ENCODE measurements at places on chromosomes 16 and 17.
A peak's percentile ranks its signal among the peaks of the same experiment; 100 is the strongest.

- no peak for DNase-seq
These were observed 11.6 kb upstream of the NDUFAB1 start for GRCh38 chr16:23607726-23608125.

- no peak for DNase-seq
These were observed 39.9 kb downstream of the WSCD1 start for GRCh38 chr17:6110088-6110487.

GRCh38 chr17:29165800-29166506 is 14.2 kb downstream of the MYO18A start:
- no peak for DNase-seq

DNA sequence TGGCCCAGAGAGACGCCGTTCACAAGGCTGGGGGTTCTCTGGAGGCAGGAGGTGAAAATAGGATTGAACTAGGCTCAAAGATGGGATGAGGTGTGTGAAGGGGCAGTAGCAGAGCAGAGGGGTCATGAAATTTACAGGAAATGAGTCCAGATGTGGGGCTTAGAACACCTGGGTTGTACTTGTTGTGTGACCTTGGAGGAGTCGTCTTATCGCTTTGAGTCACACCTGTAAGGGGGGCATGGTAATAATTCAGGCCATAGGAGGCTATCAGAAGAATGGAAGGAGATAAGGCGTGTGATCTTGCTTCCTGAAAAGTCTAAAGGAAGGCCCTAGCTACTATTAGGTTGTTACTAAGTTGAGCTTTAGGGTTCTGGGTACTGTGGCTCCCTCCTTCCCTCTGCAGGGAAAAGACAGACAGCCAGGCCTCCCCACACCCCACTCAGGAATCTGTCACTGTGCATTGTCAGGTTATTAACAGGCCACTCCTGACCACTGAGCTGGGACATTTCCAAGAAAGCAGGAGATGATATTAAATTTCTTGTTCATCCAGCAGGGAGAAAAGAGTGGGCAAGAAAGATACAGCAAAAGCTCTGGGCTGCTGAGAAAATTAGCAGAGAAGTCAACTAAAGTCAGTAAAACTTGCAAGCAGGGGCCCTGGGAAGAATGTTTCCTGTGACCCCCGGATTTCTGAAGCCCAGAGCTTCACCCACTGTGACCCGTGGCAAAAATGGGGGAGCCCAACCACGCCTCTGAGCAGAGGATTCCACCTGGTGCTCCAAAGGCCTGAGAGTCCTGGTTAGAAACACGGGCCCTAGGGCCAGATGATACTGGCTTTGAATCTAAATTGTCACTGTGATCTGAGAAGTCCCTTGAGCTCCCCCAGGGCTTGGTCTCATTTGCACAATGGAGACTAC is 6.0 kb upstream of the CDC42EP4 start:
- no peak for DNase-seq

- no peak for DNase-seq
These were observed 22.7 kb upstream of the PPM1D start for GRCh38 chr17:60577147-60577915.

GRCh38 chr16:84294117-84294516 is 561 bp upstream of the WFDC1 start:
- DNase-seq: no peak

DNA sequence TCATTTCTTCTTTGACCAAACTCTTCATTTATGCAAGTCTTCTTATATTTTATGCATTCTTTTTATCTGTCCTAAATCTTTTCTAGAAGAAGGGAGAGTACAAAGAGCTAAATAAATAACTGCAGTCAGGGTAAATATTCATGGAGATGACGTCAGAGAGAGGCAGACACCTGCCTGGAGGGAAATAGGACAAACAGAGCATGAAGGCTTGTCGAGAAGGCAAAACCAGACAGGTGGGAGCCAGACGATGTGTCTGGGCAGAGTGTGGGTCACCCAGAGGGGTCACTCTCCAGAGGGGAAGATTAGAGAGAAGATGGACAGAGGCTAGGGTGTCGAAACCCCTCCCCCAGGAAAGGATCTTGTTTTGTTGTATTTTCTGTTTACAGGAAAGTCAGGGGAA is 78.3 kb upstream of the RPL38 start:
- DNase-seq: no peak

GRCh38 chr17:48869821-48870318 is 22.7 kb upstream of the ATP5MC1 start:
- no peak for DNase-seq

DNA sequence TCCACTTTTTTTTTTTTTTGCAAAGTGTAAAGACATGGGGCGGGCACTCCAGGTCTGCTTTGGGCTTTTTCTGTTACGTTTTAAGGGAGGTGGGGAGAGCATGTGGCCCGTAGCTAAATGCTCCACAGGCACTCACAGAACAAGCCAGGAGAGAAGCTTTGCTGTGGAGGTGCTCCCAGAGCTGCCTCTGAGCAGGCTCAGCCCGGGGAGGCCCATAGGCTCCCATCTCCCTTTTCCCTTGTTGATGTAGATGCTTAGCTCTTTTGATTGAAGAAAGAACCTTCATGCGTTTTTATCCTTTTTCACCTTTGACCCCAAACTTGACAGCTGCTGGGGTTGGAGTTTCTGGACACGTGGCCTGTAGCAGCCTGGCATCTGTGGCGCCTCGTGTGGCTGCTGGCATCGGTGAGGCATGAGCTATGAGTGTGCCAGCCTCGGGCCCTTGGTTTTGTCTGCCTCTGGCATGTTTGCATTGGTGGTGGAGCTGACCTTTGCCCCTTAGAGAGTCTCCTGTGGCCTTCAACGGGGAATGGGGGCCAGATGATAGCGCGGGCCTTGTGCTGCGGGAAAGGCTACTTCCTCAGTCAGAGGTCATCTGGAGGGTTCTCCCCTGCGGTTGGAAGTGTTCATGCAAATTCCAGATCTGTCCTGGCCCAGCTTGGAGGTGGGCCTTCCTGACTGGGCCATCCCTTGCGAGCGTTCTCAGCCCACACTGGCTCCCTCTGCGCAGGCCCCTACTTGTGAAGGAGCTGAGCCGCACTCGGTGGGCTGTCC is 20.0 kb upstream of the IL17C start:
- no peak for DNase-seq

DNA sequence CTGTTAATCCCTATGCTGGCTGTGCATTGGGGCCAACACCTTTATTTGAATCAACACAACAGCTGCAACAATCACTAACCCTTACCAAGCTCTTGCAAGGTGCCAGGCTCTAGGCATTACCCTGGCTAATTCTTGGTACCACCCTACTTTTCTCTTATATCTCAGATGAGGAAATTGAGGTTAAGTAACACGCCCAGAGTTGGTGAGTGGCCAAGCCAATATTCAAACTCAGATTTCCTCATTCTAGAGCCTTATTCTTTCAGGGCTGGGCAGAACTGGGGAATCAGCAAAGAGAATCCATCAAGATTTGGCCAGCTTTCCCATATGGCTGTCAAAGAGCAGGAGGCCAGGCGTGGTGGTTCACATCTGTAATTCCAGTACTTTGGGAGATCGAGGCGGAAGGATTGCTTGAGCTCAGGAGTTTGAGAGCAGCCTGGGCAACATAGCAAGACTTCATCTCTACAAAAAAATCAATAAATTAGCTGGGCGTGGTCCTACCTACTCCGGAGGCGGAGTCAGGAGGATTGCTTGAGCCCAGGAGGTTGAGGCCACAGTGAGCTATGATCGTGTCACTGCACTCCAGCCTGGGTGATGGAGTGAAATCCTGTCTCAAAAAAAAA is 23.7 kb downstream of the ARSG start:
- DNase-seq: no peak

GRCh38 chr17:79113699-79114457 is 39.3 kb downstream of the ENGASE start:
- DNase-seq: no peak

DNA sequence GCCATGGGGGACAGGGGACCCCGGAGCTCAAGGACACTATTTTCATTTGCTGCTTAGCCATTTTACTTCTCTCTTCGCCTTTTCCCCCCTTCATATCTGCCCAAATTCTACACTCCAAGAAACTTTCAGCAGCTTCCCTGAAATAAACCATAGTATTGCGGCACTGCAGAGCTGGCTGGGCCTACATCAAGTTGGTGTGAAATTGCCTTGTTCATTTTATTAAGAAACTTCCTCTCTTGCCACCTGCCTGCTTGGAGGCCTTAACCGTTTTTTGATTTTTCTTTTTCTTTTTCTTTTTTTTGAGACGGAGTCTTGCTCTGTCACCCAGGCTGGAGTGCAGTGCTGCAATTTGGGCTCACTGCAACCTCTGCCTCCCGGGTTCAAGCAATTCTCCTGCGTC is 7.4 kb upstream of the CPNE2 start:
- no peak for DNase-seq

DNA sequence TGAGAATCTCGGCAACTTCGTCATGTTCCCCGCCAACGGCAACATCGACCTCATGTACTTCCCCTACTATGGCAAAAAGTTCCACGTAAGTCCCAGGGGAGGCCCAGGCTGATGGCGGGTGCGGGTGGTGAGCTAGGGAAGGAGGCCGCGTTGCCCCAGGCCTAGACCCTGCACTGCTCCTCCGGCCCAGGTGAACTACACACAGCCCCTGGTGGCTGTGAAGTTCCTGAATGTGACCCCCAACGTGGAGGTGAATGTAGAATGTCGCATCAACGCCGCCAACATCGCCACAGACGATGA is 4.8 kb downstream of the ATP1B2 start:
- DNase-seq: no peak

GRCh38 chr17:57869617-57870282 is 19.9 kb upstream of the MRPS23 start:
- DNase-seq: no peak

- no peak for DNase-seq
These were observed 189.7 kb downstream of the AXIN2 start for GRCh38 chr17:65371702-65372101.

DNA sequence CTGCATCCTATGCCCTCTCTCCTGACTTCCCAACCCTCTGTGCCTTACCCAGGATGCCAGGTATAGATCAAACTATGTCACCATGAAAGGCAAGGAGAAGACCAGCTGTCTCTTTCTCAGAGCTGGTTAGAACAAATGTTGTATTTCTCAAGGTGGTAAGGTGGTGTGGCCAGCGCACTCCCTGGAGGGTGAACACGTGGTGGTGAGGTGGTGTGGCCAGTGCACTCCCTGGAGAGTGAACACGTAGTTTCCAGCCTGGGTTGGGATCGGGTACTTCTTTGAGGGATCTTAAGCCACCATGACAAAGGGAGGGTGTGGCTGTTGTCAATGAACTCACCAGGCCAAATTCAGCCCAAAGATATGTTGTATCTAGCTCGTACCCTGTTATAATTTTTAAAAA is 26.8 kb downstream of the KATNIP start:
- DNase-seq: no peak

DNA sequence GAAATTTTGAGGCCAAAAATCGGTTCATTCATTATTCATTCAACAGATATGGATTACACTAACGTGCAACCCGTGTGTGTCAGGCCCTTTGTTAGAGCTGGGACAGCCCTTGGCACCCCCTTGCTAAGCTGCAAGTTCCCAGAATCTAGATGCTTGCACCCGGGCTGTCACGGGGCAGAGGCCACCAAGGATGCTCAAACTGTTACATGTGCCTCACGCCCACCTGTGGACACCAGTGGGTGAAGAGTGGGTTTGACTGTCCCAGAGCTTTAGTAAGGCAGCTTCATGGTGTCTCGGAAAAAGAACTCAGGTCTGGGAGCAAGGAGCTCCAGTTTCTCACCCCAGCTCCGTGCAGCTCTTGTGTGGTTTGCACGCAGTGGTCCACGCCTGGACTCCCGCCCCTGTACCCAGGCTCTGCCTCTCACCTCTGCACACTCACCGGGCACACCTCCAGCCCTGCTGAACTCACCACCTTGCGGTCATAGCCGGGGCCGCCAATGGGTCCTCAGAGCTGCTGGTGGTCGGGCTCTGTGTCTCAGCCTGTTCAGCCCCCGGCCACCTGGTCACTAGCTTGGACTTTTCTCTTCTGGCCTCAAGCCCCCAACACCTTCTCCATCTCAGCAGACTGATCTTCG is 53.7 kb upstream of the CACNG4 start:
- no peak for DNase-seq

- DNase-seq: peak; percentile 17
These were observed 34.4 kb downstream of the HNF1B start for GRCh38 chr17:37710344-37710886.

- no peak for DNase-seq
These were observed 25.8 kb upstream of the ABCC3 start for GRCh38 chr17:50608700-50609379.

- no peak for DNase-seq
These were observed 121.7 kb downstream of the MYO1D start for GRCh38 chr17:32755045-32755805.

Data from NK-92 treated with Interleukin-12 subunit alpha and Interleukin-12 subunit beta, amount 100 ng/mL, for 24 hours (cell line).